ENCODE measurements at places on chromosomes 16 and 17. TPM values are rescaled to one million over a fixed set of nuclear protein-coding genes. Genes with fewer than 3 reads are reported as not detected.

DNA sequence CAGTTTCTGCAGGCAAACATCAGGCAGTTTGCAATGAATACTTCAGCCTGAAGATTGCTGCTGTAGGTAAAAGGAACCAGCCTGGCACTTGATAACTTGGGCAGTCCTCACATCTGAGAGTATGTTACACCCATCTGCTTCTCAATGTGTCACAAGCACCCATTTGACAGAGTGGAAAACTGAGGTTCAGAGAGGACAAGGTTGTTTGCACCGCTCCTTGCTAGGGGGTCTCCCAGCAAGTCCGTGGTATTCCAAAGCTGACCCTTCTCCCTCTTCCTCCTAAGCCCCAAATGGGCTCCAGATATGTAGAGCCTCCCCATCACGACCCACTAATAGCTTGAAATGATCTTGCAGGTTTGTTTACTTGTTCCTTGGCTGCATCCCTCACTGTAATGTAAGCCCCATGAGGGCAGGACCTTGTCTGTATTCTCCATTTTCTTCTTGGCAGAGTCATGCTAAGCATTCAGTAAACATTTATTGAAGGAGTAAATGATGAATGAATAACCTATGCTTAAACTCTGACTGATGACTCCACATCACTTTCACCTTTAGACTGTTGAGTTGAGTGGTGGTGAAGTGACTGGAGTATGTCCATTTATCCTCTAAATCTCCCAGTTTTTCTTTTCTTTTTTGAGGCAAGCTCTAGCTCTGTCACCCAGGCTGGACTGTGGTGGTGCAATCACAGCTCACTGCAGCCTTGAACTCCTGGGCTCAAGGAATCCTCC lies 26.4 kb downstream of the HNF1B start:
- H3K27ac ChIP-seq = no peak overlapping the region
- peaks cover 7% of the 10 kb centered on the region for H3K4me1 ChIP-seq
- DNase-seq = no peak
- H3K4me3 ChIP-seq = no peak overlapping the region

- peaks cover 2% of the 10 kb centered on the region for H3K27me3 ChIP-seq
- H3K4me3 ChIP-seq = no peak overlapping the region
- no peaks in the 10 kb centered on the region for H3K36me3 ChIP-seq
- no peak overlapping the region for H3K27ac ChIP-seq
Observed at GRCh38 chr16:82282662-82283061, 112.6 kb upstream of the MPHOSPH6 start.

DNA sequence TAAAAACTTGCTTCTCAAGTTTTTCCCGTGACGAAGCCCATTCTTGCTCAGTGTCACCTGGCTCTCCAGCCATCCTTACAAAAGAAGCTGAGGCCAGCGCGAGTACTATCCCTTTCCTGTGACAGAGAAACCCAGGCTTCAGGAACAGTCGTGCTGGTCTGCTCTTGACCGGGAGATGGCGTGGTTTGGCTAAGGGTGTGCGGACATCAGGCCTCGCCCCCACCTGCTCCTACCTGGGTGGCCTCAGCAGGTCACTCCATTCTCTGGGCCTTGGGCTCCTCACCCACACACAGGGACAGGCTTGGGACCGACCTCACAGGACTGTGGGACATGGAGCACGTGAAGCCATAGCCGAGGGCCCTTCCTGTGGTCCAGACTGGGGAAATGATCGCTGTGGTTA lies 75.2 kb upstream of the CIBAR2 start:
- no peak overlapping the region for H3K27ac ChIP-seq
- no peaks in the 10 kb centered on the region for H3K36me3 ChIP-seq
- H3K4me1 ChIP-seq = no peaks in the 10 kb centered on the region
- no peak for DNase-seq

GRCh38 chr17:46842835-46843234 lies 8.5 kb upstream of the WNT9B start:
- H3K36me3 ChIP-seq = peaks cover 7% of the 10 kb centered on the region
- H3K27me3 ChIP-seq = peaks cover 48% of the 10 kb centered on the region
- DNase-seq = no peak
- H3K4me1 ChIP-seq = no peaks in the 10 kb centered on the region
- no peak overlapping the region for H3K27ac ChIP-seq

DNA sequence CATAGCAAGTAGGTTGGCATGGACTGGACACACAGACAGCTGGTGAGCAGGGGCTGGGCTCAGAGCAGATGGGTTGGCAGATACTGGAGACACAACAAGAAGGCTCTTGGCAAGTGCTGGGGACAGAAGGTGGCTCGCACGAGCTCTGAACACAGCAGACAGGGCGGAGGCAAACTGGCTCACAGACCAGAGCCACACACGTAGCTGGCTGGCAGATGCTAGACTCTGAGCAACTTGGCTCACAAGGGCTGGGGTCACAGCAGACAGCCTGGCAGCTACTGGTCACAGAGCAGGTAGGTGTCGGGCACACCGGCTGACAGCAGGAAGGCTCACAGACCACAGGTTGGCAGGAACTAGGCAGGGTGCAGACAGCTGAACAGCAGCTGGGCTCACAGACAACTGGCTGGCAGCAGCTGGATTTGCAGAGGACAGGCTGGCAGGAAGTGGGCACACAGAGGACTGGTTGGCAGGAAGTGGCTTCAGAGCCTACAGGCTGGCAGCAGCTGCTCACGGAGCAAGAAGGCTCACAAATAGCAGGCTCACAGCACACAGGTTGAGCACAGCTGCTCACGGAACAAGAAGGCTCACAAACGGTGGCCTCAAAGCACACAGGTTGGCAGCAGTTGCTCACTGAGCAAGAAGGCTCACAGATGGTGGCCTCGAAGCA lies 725 bp downstream of the KRTAP16-1 start:
- peaks cover 32% of the 10 kb centered on the region for H3K4me1 ChIP-seq
- no peak for DNase-seq
- H3K4me3 ChIP-seq = no peak overlapping the region
- no peak overlapping the region for H3K27ac ChIP-seq
- H3K27me3 ChIP-seq = peaks cover 12% of the 10 kb centered on the region

DNA sequence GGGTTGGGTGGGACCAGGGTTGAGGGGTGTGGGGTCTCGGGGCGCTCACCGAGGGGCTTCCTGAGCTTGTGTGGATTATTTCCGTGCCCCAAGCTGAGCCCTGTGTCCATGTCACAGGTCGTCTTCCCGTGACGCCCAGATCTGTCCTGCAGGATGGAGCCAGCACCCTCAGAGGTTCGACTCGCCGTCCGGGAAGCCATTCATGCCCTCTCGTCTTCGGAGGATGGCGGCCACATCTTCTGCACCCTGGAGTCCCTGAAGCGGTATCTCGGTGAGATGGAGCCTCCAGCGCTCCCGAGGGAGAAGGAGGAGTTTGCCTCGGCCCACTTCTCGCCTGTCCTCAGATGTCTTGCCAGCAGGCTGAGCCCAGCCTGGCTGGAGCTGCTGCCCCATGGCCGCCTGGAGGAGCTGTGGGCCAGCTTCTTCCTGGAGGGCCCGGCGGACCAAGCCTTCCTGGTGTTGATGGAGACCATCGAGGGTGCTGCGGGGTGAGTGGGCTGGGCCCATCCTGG lies 1.0 kb downstream of the TELO2 start:
- H3K27ac ChIP-seq = peak overlapping the region; percentile 48
- DNase-seq = no peak
- peaks cover 8% of the 10 kb centered on the region for H3K4me1 ChIP-seq
- H3K4me3 ChIP-seq = peak overlapping the region; percentile 90

- H3K27me3 ChIP-seq = peaks cover 12% of the 10 kb centered on the region
- no peak for DNase-seq
- H3K4me3 ChIP-seq = no peak overlapping the region
- H3K4me1 ChIP-seq = no peaks in the 10 kb centered on the region
- no peak overlapping the region for H3K27ac ChIP-seq
Observed at GRCh38 chr17:74176546-74177001, 26.9 kb upstream of the RPL38 start.

GRCh38 chr16:90077757-90078578 lies 837 bp upstream of the PRDM7 start:
- peak; percentile 20 for DNase-seq
- H3K4me3 ChIP-seq = peak overlapping the region; percentile 80
- no peaks in the 10 kb centered on the region for H3K36me3 ChIP-seq
- H3K4me1 ChIP-seq = peaks cover 40% of the 10 kb centered on the region

DNA sequence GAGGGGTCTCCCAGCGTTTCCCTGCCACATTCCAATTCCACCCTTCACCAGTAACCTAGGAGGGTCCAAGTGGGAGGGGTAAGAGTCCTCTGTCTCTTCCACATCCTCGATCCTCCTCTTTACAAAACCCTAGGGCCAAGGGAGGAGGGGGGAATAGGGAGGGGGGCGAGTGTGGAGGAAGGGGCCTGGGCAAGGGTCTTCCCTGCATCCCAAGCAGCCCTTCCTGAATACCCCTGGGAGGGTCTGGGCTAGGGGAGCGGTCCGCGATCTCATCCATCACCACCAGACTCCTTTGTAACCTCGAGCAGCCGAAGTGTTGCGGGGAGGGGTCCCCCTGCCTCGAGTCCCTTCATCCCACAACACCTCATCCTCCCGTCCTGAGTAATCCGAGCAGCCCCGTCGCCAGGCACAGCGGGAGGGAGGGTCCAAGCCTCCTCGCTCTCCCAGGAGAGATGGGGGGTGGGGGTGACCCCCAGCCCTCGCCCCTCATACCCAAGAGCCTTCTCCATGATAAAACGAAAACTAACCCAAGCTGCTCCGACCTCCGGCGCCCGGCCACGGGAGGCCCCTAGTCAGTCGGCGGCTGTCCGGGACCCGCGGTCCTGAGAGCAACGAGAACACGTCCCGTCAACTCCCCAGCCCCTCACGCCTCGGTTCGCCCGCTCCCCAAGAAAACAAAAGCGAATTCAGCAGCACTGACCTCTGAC lies 502 bp downstream of the SMPD3 start:
- H3K27ac ChIP-seq = no peak overlapping the region
- H3K36me3 ChIP-seq = no peaks in the 10 kb centered on the region
- no peak for DNase-seq
- H3K4me3 ChIP-seq = peak overlapping the region; percentile 50

- peaks cover 6% of the 10 kb centered on the region for H3K4me1 ChIP-seq
- no peak overlapping the region for H3K27ac ChIP-seq
- peaks cover 5% of the 10 kb centered on the region for H3K36me3 ChIP-seq
- H3K27me3 ChIP-seq = no peaks in the 10 kb centered on the region
Observed at GRCh38 chr17:28796062-28796461, 46.5 kb downstream of the FAM222B start.

DNA sequence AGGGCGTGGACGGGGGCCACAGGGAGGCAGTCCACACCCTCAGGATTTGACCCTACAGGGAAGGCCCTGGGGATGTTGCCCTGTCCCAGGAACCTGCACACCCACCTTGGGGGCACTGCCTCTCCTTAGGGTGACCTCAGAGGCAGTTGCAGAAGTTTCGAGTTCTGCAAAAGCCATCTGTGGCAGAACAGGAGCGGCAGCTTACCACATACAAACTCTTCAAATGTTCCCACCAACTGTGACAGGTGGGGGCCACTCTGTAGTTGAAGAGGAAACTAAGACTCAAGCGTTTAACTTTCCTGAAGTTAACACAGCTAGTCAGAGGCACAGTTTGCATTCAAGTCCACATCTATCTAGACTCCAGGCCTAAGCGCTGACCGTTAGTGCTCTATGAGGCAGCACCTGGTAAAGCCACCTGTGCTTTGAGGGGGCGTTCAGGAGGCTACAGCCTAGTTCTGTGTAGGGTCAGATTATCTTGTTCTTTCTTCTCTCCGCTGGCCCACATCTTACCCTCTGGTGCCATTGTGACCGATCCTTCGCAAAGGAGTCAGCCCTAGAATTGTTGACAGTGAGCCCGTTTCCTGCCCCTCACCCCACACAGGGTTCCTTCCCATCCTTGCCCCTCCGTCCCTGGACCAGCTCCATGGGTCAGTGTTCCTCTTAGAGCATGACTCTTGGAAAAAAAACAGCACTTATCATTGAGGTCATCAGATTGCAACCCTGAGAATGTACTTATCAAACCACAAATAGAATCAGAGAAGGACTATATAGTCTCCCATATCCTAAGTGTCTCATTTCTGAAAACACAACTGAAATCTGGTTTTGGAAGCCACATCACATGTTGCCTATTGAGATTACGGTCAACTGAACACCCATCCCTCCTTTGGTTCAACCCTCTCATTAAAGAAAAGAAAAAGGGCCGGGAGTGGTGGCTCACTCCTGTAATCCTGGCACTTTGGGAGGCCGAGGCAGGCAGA lies 45.4 kb downstream of the CDH1 start:
- H3K36me3 ChIP-seq = no peaks in the 10 kb centered on the region
- H3K4me3 ChIP-seq = no peak overlapping the region
- H3K27ac ChIP-seq = no peak overlapping the region
- peaks cover 6% of the 10 kb centered on the region for H3K4me1 ChIP-seq
- peaks cover 16% of the 10 kb centered on the region for H3K27me3 ChIP-seq
- DNase-seq = no peak

DNA sequence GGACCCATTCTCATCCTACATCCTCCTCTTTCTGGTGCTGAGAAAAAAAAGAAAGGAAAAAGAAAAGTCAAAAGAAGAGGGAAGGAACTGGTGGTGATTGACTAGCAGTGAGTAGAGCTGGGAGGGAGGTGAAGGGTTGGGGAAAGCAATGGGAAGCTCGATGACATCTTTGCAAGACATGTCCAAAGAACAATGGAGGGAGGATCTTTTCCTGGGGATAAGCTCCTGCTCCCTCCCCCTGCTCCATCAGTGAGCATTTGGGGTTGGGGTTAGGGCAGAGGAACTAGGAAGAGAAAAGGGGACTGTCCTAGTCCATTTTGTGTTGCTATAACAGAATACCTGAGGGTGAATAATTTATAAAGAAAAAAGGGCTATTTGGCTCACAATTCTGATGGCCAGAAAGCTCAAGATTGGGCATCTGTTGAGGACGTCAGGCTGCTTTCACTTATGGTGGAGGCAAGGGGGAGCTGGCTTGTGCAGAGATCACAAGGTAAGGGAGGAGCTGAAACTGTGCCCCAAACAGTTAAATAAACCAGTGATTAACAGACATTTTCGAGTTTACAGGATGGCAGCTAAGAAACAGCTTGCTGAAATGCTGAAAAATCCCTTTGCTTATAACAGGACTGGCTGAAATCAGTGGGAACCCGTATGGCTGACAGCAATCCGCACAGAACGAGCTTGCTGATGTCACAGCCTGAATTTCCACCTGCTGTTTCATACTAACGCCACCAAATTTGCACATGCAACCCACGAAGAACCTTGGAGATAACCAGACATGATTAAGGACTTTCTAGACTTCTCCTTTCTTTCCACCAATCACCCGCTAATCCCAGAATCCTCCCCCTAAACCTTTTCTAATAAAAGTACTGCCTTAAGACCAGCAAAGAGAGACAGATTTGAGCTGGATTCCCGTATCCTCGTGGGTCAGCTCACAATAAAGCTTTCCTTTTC lies 1.6 kb upstream of the ODF4 start:
- no peak for DNase-seq
- peaks cover 13% of the 10 kb centered on the region for H3K4me1 ChIP-seq
- H3K4me3 ChIP-seq = no peak overlapping the region
- no peaks in the 10 kb centered on the region for H3K36me3 ChIP-seq

Gene KRTAP1-5
- not detected for total RNA-seq

Gene CHST5
- not detected for total RNA-seq

Gene NACA2
- total RNA-seq = 0.60 TPM

All from activated T-helper 1 cell treated with anti-CD3 and anti-CD28 coated beads, Interleukin-12 subunit alpha, Interleukin-12 subunit beta, Interleukin-2, Interleukin-4 antibody, amounts not matched to agents 30 ng/mL and 10 ng/mL and 1 ng/mL, durations not matched to agents 14 hours and 24 hours and 36 hours (primary cell).